Effector CD8-positive, alpha-beta T cell (primary cell): ENCODE measurements at places on chromosomes 16 and 17.

DNA sequence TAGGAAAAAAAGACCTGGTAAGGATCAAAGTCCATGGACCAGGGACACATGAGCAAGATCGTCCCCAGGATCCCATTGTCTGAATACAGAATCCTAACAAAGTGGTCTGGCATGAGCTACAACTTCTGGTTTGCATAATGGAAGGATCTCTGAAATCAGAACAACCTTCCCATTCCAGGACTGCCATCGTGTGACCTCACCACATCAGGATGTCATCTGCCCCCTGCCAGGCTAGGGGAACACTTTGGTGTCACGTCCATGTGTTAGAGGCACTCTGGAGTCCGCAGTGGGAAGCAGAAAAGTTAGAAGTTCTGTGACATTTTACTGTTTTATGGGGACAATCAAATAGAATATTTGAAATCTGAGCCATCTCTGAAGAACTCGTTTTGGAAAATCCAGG is 160.7 kb downstream of the RGS9 start:
- DNase-seq: no peak

DNA sequence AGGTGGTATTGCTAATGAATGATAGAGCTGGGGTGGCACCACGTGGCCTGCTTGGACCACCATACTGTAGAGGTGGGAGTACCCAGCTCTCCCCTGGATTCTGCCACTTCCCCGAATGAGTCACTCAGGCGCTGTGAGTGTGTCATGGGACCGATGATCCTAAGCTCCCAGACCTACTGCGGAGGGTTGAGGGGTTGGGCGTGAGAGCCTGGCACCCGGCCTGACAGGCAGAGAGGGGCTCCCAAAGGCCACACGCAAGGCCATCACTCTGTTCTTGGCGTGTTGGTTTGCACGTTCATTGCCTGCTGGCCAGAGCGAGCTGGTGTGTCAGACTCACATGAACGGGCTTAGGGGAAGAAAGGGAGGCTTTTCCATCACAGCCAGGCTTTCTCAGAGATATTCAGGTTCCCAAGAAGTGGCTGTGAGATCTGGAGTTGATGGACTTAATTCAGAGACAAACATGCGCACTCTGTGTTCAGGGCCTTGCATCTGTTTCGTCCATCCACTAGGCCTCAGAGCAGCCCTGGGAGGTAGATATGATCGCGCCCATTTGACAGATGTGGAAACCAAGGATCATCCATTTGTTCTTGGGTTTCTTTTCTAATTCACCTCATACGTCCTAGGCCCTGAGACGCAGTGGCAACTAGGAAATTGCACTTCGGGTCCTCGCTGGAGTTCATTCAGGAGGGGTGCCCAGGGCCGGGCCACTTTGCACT is 41.4 kb downstream of the CMIP start:
- DNase-seq: no peak

DNA sequence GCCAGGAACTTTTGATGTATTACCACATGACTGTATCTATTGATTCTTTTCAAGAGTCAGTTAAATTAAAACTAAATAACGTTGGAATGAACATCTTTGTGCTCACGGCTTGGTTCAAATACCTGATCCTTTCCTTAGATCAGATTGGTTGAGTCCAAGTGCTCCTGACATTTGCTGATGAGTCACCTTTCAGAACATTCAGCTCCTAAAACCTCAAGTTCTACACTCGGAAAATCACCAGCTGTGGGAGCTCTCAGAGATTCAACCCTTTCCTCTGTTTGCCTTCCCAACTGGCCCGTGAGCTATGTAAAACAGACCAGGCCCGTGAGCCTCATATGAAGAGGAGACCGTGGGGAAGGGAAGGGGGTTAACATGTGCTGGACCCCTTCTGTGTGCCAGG is 68.1 kb downstream of the RTN4RL1 start:
- DNase-seq: no peak

- DNase-seq: no peak
Measured at GRCh38 chr17:42512733-42513251, 23.2 kb upstream of the NAGLU start.

DNA sequence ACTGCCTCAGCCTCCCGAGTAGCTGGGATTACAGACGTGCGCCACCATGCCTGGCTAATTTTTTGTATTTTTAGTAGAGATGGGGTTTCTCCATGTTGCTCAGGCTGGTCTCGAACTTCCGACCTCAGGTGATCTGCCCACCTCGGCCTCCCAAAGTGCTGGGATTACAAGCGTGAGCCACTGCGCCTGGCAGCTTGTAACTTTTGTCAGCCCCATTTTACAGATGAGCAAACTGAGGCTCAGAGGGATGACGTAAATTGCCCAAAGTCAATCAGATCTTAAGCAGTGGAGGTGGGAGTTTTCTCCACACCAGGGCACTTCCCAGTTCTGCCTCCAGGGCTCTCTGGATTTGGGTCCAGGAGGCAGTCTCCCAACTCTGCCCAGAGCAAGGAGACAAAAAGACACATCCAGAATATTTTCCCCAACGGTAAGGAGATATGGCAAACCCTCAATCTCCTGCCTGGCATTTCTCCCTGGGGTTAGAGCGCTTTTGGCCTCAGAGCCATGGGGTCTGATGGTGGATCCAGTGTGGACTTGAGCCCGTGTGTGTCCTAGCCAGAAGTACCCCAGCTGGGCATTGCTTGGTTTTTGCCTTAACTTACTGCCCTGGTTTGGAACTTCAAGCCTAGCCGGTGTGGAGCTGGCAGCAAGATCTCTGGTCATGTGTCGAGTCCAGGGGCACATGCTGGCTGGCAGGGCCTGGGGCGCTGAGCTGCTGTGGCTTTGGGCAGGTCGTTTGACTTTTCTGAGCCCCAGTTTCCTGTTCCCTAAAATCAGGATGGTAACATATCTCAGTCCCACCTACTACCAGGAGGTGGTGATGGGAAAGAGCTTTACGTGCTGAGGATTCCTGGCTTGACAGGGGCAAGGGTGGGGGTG is 3.4 kb downstream of the ADAM11 start:
- no peak for DNase-seq

DNA sequence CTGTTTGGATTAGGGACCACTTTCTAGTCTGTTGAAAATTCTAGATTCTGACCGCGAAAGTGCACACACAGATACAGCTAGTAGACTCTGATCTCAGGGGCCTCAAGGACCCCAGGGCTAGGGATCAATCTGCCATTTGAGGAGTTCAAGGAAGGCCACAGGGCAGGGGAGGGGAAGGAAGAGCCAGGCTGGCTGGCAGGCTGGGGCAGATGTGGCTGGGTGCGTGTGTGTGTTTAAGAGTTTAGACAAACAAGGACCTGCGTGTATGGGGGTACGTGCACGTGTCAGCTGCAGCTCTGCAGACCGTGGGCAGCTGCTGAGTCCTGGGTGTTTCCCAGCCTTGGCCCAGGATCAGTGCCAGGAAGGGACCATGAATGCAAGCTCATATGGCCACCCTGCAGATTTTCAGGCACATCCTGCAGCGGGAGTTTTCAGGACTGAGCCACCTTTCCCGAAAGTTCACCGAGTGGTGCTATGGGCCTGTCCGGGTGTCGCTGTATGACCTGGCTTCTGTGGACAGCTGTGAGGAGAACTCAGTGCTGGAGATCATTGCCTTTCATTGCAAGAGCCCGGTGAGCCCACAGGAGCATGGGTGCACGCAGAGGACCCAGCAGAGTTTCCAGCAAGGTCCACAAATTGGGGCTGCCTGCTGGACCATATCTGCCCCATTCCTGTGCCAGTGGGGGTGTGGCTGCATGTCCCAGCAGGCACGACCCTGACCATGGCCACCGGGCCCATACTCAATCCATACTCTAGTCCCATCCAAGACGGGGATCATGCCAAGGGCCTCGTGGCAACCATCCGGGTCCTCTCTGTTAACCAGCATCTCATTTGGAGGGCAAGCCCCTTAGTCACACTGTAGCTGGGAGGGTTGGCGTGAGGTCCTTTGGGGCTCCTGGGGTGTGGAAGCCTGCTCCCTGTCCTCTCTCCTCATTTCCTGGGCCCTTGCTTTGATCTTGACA is 10.6 kb downstream of the TRPV2 start:
- no peak for DNase-seq

DNA sequence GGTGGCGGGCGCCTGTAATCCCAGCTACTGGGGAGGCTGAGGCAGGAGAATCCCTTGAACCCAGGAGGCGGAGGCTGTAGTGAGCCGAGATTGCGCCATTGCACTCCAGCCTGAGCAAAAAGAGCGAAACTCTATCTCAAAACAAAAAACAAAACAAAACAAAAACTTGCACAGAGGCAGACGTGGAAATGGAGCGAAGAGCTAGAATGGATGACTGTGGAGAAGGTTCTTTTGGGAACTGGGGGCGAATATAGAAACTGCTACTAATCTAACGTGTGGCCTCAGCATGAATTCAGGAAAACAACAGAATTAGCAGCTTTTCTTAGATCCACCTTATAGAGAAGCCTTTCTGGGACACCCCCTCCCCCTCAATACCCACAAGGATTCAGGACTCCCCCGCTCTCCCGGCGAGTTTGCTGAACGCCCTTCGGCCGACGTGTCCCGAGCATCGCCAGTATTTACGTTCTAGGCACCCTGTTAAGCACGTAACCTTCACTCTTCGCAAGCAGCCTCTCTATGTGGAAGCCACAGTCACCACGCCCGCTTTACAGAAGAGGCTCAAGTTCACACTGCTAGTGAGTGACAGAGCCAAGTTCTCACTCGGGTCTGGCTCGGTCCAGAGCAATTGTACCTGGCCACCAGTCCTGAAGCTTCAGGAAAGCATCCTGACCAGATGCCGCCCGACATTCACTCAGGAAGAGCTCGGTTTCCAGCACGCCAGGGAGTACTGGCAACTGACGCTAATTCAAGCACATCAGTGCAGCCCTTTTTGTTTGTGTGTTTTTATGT is 13.3 kb upstream of the ABR start:
- DNase-seq: no peak

DNA sequence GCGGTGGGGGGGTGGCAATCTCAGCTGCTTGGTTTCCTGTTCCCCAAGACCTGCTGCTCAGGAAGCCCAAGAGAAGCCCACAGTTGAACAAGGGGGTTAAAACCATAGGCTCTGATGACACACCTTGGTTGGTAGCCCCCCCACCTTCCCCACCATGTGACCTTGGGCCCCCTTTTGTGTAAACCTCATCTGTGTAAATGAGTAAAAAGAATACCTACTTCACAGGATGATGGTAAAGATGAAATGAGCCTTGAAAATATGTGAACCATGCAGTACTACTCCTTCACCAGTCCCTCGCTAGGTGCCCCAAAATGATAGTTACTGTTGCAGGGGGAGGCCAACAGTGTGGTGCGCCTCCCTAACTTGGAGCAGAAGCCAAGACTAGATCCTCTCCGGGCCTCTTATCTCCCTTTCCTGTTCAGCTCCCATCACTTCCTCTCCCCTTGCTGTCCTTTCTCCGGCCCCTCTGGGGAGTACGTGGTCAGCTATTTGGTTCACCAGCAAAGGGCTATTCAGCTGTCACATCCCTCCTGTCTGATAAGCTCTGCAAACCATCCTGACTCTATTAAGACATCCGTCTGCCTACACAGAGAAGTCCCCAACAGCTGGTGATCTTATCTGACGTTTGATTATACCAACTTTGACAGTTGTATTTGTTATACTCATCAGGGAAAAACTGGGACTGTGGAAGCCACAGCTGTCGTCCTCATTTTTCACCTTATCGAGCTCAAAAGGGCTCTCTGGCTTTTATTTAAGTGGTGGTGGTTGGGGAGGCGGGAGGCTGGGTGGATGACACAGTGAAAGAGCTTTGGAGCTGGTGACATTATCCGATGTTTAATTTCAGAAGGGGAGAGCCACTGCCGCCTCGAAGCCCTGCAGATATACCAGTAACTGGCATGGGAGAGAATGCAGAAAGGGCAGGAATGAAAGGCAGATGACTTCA is 19.9 kb downstream of the DCAKD start:
- no peak for DNase-seq

DNA sequence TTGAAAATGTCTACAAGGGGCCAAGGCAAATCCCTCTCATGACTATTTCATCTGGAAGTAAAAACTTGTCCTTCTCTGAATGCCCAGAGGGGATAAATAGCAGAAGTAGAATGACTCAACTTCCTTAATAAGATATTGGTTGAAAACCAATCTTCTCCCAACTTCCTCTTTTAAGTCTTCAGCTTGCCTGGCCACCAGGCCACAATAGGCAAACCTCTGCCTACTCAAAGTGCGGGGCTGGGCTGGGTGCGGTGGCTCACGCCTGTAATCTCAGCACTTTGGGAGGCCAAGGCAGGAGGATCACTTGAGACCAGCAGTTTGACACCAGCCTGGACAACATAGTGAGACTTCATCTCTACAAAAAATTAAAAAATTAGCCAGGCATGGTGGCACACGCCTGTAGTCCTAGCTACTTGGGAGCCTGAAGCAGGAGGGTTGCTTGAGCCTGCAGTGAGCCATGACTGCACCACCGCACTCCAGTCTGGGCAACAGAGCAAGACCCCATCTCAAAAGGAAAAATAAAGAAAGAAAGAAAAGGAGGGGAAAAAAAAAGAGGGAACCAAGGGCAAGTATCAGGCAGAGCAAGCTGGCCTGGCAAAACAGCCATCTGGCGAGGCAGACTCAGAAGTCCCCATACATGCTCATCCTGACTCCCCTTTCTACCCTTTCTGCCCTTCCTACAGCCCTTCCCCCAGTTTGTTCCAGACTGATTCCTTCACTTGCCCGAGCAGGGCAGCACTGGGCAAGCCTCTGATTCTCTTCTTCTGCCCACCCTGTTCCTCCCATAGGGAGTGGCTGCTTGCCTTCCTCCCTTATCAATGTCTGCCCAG is 20.6 kb downstream of the MAP3K14 start:
- no peak for DNase-seq

GRCh38 chr17:72413077-72414031 is 292.5 kb downstream of the SOX9 start:
- no peak for DNase-seq

DNA sequence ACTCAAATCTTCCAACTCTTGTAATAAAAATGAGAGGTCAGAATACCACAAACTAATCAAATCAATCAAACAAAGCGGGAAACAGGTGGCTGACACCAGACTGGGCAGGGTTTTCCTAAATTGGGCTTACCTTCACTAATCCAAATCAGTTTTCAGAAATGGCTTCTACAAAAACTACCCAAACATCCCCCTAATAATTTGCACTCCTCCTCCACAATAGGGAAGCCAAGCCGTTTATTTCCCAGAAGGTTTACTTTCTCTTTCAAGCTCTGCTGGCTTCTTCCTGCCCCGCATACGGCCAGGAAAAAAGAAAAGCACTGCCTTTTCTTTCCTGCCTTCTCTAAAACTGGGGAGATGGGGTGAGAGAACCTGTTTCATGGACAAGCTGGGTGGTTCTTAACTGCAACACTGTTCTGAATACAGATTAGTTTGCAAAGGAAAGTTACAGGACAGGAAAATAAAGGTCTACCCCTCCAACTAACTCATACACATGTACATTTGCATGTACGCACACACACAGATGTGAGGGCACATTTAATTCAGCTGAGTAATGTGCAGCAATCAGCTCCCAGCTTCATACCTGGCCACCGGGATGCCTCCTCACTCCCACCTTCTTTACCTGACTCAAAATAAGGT is 9.2 kb downstream of the STAT3 start:
- DNase-seq: no peak

DNA sequence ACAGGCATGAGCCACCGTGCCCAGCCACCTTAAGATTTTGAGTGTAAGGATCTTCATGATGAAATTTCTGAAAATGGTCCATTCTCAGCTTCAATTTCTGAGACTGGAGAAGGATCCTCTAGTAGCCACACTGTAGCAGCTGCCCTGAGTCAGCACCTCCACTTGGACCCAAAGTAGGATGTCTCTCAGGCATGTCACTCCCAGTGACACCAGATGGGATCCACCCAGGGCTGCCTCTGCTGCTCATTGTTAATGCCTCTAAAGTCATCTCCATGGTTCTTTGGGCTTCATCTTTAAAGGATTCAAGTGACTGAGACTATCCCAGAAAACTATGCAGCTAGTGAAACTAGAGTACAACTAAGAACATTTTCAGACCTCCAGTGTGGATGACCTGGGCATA is 7.9 kb downstream of the PLD6 start:
- DNase-seq: no peak

GRCh38 chr17:65054602-65055001 is 1.9 kb downstream of the GNA13 start:
- DNase-seq: no peak
